Right renal pelvis (tissue), 4 donors: ENCODE measurements at places on chromosomes 1 and 21.

GRCh38 chr1:222910699-222911098, 95.9 kb downstream of the DISP1 start:
- no peak for DNase-seq

DNA sequence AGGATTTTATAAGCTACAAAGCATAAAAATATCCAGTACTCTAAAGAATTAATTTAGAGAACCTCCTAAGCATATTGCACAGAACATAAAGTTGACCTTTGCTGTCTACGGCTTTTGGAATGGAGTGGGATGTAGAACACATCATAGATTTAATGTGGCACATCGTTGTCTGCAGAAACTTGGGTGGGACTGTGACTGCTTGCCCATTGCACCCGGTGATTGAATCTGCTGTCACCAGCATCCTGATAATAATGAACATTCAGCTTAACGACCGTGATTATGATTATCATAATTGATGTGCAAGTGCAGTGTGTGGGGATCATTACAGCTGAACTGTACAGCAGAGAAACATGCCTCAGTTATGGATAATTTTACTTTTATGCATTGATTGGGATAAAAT, 181.9 kb downstream of the SPATA17 start:
- DNase-seq = no peak

DNA sequence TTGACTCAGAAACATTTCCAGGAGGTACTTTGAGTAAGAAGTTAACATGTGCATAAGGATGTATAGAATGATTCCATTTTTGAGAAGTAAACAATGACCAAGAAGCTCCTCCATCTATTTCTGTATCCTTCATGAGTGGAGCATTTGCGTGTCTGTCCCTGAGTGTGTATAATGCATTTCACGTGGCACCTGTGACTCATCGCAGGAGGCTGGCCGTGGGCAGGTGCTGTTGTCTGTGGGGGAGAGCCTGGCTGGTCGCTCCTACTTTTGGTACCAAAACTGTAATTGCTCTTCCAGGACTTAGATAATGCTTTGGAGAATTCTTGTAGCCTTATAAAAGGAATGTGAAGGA, 16.5 kb downstream of the SLC37A1 start:
- DNase-seq = no peak

- peak; percentile 7 for DNase-seq
These were observed 647 bp downstream of the RO60 start for GRCh38 chr1:193060115-193060403.

GRCh38 chr1:14915356-14916054, 238.0 kb upstream of the TMEM51 start:
- no peak for DNase-seq
